ENCODE measurements at places on chromosomes 2 and 18.

GRCh38 chr18:74175658-74176057 is 27.3 kb downstream of the TIMM21 start:
- DNase-seq, result no peak

GRCh38 chr2:212726403-212726802 is 187.8 kb upstream of the ERBB4 start:
- DNase-seq, result no peak

DNA sequence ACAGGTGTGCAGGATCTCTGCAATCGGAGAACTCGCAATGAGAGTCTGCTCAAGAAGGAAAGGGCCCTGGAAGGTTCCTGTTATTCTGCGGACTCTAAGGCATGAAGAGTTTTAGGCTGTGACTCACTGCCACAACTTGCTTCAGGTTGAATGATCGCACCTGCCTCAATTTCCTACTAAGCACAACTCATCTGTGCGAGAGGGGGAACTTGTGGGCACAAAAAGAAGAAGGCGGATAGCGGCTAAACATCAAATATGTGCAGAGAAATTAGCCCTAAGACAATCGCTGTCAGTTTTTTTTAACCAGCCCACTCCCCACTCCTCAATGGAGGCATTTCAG is 14.0 kb upstream of the CREG2 start:
- no peak for DNase-seq

GRCh38 chr18:3171631-3172030 is 48.1 kb downstream of the MYOM1 start:
- DNase-seq, result no peak

- no peak for DNase-seq
These were observed 142.8 kb upstream of the SALL3 start for GRCh38 chr18:78836838-78837237.

DNA sequence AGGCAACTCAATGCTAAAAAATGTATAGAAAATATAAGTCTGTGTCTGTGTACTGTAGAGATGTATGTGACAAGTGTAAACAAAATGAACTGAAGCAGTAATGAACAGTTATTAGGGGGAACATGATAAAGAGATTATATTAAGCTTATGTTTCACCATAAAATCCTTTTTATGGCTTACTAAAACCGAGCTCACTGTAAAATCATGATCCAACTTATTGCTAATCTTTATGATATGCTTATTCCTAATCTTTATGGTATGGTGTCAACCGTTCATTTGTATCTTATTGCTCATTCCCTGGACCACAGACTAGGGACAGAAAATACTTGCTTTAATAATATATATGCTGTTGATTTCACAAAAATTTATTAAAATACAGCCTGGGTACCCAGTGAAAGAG is 62.1 kb downstream of the TNFRSF11A start:
- DNase-seq, result no peak

GRCh38 chr2:30368258-30368657 is 78.8 kb upstream of the LCLAT1 start:
- DNase-seq, result no peak

DNA sequence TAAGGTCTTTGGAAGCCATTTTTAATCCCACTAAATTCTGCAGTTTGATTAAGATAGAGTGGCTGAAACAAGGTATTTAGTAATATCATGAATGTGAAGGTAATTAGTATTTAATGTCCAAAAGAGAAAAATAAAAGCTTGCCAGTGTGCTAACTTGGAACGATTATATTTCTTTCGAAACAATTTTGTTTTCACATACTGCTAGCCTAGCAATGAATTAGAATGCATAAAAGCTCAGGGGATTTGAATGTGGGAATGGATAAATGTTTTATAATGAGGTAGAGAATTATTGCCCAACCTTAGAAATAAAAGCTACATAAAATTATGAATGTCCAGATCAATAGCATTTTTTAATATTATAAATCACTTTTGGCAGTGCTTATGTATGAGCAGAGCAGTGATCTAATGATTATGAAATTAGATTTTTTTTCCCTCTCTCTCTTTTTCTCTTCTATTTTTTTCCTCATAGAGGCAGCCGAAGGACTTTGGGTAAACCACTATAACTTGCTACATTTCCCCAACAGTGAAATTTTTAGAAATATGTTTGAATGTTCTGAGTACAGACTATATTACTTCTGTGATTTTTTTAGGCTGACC is 75.5 kb downstream of the PLCL1 start:
- DNase-seq, result no peak

GRCh38 chr18:30696201-30696600 is 346.3 kb downstream of the DSC3 start:
- no peak for DNase-seq

GRCh38 chr18:79578396-79579260 is 101.0 kb upstream of the CTDP1 start:
- no peak for DNase-seq

GRCh38 chr2:200034816-200035215 is 79.4 kb downstream of the MAIP1 start:
- no peak for DNase-seq

DNA sequence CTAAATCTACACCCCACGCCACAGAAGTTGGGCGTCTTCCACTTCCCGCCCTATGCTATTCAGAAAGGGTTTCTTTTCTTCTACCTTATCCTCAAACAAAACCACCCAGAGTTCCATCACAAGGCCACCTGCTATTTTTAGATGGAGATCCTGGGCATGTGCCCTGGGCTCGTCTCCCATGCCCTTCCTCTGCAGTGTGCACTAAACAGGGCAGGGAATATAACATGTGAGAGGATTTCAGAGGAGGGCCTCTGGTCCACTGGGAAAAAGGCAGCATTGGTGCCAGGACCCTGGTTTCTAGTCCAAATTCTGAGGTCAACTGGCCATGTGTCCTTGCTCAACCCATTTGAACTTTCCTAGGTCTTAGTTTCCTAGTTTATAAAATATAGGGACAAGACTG is 320.0 kb downstream of the NCKAP5 start:
- DNase-seq, result no peak

GRCh38 chr18:9737472-9738121 is 29.5 kb downstream of the RAB31 start:
- DNase-seq, result no peak

DNA sequence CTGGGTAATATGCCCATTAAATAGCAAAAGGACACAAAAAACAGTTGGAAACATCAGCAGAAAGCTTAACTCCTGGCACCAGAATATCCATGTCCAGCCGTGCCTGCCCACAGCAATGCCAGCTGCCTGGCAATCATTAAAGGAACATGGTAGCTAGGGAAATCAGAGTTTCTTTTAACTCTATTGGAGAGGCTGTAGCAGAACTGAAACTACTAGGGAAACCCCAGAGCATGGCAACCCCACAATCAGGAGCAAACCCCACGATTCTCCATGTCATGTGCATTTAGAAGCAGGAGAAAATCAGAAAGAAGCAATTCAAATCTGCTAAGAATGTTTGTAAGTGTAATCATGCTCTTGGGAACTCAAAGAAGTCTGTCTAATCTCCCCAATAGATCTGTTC is 409.0 kb upstream of the SMIM21 start:
- DNase-seq, result no peak

DNA sequence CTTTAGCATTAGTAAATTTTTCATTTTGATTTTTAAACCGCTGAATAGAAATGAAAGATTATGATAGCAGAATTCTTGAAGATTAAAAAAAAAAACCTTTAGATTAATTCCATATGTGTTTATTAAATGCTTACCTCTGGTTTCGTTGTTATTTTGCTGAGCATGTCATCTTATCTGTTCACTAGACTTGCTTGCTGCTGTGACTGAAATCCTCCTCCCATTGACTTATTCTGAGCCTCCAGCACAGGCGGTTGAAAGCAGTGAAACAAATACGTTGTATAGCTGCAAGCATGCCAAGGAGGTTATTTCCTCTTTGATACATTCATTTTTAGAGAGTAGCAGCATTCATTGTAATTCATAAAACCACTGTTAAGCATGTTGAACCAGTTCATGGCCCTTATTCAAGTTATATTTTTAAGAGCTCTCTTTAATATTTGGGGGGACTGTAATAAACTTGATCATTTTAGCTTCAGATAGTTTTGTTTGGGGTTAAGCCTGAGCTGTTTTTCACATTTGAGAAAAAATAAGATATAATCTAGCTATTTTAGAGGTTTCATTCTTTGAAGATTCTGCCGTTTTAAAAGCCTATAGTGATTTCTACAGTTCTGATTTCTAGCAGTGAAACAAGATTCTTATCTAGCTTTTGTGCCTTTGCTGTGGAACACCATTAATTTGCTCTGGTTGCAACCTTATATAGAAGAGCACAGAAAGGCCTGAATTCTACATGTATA is at the start of gene HTR2B:
Gene HTR2B (minus strand): TSS at position 205 of the 731 bp plus-strand sequence. CDS start 1,278 bp downstream, outside the sequence.
- peak; percentile 20 for DNase-seq

DNA sequence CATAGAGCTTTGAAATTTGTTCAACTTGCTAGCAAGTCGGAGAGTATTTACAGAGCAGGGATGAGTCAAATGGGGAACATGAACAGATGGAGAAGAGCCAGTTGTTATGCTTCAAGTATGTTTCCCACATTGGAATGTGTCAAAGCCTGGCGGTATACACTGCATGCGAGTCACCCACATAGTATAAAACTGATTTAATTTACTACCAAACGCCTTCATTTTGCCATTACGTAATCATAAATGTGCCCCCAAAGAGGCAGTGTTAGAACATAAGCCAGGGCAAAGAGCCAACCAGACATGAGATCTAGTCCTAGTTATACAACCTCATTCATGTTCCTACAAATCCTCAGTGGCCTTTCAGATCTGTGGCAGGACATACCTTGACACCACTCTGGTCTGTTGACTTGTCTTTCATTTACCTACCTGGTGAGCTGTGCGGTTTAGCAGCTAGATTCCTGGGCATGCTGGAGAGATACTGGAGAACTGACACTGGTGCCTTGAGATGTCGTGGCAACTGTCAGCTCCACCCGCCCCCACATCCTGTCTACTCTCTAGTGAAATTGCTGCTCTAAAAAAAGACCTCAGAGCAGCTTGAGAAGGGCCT is 21.7 kb upstream of the NRP2 start:
- DNase-seq, result peak; percentile 45

DNA sequence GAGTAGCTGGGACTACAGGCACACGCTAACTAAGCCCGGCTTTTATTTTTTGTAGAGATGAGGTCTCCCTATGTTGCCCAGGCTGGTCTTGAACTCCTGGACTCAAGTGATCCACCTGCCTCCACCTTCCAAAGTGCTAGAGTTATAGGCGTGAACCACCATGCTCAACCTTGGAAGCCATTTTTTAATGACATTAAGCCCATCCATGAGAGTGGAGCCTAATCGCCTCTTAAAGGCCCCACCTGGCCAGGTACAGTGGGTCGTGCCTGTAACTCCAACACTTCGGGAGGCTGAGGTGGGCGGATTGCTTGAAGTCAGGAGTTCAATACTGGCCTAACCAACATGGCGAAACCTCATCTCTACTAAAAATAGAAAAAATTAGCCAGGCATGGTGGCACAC is 41.6 kb upstream of the TFCP2L1 start:
- no peak for DNase-seq

DNA sequence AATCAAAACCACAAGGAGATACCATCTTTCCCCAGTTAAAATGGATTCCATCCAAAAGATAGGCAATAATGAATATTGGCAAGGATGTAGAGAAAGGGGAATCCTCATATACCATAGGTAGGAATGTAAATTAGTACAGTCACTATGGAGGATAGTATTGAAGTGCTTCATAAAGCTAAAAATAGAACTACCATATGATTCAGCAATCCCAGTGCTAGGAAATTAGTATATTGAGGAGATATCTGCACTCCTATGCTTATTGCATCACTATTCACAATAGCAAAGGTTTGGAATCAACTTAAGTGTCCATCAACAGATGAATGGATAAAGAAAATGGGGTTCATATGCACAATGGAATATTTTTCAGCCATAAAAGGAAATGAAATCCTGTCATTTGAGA is 251.2 kb downstream of the ZNF804A start:
- no peak for DNase-seq

- DNase-seq, result no peak
These were observed 61.3 kb downstream of the PMAIP1 start for GRCh38 chr18:59961070-59961469.

- DNase-seq, result no peak
These were observed 99.6 kb upstream of the TNP1 start for GRCh38 chr2:216959433-216959832.

DNA sequence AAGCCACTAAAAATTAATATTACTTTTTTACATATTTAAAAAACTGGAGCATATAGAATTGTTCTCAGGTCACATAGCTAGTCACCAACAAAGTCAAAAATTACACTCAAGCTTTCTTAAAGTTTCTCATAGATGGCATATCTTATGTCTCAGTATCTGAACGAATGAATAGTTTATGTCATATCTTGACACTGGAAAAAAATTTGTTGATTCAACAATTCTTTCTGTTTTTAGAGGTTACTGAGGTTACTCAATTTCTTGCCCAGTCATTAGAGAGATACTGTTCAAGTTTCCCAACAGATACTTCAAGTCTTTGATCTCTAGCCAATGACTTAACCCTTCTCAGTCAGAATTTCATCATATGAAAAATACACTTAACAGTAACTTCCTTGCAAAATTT is 113.1 kb upstream of the XIRP2 start:
- DNase-seq, result no peak

- no peak for DNase-seq
These were observed 10.3 kb downstream of the KHK start for GRCh38 chr2:27096748-27097297.

DNA sequence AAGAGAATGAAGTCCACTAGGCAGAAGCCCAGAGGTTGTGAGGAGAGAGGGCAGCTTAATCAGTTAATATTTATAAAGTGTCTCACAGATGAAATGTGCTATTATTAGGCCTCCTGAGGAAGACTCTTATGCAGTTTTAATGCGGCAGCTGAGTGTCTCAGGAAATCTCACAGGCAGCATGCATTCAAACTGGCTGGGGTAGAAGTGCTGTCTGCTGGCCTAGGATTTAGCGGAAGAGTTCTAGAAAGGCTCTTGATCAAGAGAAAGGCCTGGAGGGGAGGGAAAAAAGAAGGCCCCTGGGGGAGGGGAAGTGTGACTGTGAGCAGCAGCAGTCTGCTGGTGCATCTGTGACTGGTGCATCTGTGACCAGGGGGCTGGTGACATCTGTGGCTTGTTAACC is 133.0 kb downstream of the FSHR start:
- no peak for DNase-seq

- no peak for DNase-seq
These were observed 125.8 kb downstream of the NETO1 start for GRCh38 chr18:72742002-72742401.

DNA sequence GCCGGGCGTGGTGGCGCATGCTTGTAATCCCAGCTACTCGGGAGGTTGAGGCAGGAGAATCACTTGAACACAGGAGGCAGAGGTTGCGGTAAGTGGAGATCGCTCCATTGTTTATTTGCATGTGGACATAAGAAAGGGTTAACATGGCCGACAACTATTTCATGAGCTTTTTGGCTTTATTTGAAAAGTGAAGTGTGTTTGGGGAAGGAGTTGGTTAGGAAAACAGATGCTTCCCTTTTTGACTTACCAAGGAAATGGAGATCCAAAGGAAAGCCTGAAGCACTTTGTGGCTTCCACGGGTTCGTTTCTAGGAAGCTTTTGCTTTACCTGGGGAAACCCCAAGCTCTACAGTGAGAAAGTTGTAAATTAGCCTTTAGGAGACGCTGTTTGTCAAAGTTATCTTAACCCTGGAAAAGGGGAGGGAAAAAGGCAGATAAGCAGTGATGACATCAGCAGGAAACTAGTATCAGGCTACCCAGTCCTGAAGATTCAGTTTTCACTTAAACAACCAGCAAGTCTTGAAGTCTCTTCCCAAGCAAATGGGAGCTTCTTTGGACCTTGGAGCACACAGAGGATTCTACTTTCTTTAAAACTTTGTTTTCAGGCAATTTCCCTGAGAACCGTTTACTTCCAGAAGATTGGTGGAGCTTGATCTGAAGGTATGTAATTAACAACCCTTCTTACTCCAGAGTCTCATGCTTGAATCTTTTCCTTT is at the start of gene CASP10:
Gene CASP10 (plus strand): TSS at position 492 of the 715 bp plus-strand sequence. CDS start 2,637 bp downstream, outside the sequence.
- DNase-seq, result peak; percentile 82

GRCh38 chr2:69428981-69429380 is 8.3 kb downstream of the NFU1 start:
- no peak for DNase-seq
